ENCODE measurements at places on chromosomes 11 and 22.
A peak's percentile ranks its signal among the peaks of the same experiment; 100 is the strongest.

GRCh38 chr11:60124802-60125432, 36.5 kb downstream of the MS4A2 start:
- DNase-seq: no peak

DNA sequence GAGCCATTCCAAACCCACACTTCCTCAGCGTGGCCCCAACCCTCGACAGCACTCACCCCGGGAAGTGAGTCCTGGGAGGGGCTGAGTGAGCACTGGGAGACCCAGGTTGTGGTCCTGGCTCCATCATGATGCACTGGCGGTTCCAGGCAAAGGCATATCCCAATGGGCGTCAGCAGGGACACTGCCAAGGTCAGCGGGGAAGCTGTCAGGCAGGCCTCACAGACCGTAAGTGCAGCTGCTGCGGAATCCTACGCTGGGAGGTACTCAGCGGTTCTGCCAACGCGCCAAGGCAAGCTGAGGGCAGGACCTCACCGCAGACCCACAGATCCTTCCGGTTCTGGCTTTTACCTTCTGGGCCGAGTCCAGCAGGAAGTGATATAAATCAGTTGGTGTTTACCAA, 1.4 kb upstream of the GAL3ST1 start:
- DNase-seq: no peak

DNA sequence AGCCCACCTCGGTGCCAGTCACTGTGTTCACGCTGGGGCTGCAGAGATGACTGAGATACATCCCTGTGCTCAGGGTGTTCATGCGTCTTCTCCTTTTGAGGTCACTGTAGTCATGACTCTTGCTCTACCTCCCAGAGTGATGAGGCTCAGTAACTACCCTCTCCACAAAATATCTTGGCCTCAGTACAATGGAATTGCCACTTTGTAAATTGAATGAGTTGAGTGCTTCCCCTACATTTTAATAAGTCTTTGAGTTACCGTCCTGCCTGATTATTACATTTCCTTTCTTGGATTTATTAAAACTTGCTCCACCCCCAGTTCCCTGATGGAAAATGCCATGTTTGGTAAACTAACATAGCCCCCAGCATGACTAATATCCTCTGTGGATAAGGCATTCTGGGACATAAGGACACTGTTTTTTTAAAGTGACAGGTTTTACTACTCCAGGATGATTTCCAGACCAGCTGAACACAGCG, 15.9 kb downstream of the PRSS23 start:
- DNase-seq: peak; percentile 66

DNA sequence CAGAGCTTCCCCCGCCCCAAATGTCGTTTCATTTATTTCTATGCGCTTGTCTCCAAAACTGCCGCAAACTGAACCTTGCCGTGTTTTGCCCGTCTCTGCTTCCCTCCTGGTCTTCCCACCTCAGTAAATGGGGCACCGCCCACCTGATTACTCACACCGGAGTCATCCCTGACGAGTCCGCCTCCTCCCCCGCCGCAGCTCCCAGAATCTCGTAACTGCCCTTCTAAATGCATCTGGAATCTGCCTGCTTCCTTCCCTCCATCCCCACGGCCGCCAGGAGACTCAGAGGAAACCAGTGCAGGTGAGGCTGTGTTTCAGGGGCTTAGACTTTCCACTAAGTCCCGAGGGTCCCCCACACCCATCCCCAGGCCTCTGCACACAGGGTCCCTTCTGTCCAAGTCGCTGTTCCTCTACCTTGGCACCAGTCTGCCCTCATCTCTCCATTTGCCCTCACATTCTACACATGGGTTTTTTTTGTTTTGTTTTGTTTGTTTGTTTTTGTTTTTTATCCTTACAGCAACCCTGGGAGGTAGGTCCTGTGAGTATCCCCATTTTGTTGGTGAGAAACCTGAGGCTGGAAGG, 62.6 kb upstream of the PHF21B start:
- no peak for DNase-seq

DNA sequence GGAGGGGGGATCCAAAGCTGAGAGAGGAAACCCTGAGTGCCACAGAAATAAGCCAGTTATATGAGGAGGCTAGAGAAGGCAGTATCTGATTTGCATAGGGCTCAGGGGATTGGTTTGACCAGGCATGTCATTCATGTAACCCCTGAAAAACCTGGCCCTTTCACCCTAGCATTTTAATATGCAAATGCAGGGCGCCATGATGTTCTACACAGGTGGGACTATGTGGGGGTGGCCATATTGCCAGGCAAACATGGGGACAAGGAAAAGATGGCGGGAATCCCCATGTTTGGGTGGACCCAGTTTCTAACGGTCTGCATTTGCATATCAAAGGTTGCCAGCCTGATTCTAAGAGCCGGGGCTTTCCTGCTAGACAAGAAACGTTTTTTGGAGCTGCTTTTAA, 27.2 kb downstream of the CSF2RB start:
- DNase-seq: no peak

Data from umbilical cord (tissue), 2 donors.